ENCODE measurements at places on chromosomes 5 and 9.

GRCh38 chr5:14249258-14250082, 106.3 kb downstream of the TRIO start:
- no peak for DNase-seq

GRCh38 chr9:98087420-98088354, 31.2 kb downstream of the NANS start:
- DNase-seq: no peak

DNA sequence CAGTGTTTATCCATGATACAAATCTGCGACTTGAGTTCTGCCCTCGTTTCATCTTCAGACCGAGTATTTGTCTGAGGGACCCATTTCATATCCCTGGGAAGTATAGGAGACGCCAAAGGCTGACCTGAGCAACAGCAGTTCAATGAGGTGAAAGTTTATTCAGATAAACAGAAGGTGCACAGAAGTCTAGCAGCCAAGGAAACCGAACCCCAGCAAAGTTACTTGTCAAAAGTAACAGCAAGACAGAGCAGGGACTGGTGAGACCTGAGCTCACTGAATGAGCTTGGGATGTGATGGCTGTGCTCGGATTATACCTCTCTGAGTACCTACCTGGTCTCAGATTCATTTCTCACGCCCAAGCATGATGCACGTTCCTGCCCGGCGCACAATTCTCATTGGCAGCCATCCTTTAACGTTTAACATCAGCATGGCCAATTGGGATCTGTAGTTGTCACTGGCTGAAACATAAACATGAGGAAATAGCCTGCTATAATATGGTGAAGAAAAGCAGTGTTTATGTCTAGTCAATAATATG, 599 bp downstream of the LYRM7 start:
- DNase-seq: peak; percentile 51

DNA sequence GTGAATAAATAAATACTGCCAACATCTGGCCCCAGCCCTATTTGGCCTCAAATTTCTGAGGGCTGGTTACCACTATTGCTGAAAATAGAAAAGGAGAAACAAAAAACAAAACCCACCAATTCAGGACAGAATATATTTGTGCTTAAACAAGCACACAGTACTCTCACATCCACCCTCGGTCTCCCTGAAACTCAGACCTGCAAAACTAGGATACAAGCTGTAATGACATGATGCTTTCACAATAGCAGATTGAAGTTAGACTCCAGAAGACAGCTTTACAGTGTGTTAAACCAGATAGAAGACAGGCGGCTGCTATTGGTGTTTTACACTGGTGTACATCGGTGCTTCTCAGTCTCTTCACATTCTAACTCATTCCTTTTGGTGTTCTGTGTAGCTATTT, 214.9 kb upstream of the DMRT1 start:
- DNase-seq: no peak

DNA sequence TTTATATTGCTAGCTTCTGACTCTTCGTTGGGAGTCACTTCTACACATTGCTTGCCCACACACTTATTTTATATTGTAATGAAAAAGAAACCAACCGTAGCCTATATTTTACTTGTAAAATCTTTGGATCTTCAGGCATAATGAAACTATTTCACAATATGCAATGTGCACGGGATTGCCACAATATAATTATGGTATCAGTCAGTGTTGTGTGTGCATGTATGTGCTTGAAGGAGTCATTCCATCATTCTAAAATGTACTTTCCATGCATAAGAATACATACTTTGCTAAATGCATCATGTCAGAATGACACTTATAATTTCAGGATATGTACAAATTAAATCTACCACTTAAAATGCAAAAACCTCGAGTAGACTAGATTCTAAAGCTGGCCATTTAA, 64.0 kb upstream of the TLE4 start:
- DNase-seq: no peak

DNA sequence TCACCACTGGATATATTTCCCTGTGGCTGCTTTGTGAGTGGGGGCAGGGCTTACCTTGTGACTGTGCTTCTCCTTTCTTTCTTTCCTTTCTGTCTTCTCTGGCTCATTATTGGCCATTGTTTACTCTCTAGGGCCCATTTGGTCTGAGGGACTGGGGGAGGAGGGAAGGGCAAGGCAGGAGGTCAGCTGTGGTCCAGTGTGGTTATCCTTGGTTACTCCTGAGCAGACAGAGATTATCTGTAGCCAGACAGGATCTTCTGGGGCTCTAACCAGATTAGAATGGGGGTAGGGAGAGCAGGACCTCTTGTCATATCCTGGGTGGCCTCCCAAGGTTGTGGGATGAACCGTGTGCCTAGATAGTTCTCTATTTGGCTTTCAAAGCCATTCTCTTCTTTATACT, 71.2 kb downstream of the ANKRD55 start:
- DNase-seq: no peak

DNA sequence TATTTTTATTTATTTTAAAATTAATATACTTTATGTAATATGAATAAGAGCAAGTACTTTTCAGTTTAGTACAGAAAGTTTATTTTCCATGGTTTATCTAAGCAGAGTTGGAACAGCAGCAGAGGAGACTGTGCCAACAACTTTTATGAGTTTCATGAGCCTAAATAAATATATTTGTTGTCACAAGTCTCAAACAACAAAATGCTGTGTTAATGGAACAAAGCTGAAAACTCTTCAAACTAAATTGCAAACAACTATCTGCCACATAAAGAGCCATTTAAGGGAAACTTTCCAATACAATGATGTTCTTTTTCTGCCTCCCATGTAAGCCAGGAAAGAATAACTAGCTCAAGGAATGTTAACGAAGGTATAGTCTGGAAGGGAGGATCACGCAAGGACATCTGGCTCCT, 96.1 kb downstream of the FBN2 start:
- no peak for DNase-seq

DNA sequence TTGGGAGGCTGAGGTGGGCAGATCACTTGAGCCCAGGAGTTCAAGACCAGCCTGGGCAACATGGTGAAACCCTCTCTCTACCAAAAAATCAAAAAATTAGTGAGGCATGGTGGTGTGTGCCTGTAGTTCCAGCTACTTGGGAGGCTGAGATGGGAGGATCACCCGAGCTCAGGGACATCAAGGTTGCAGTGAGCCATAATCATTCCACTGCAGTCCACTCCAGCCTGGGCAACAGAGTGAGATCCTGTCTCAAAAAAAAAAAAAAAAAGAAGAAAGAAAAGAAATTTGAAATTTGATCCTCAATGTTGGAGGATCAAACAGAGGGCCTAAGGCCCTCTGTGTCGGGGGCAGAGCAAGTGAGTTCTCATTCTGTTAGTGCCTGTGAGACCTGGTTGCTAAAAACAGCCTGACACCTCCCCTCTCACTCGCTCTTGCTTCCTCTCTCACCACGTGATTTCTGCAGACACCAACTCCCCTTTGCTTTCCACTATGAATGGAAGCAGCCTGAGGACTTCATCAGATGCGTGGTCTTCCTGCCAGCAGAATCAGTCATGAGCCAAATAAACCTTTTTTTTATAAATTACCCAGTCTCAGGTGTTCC, 8.4 kb upstream of the GOLPH3 start:
- DNase-seq: peak; percentile 35

DNA sequence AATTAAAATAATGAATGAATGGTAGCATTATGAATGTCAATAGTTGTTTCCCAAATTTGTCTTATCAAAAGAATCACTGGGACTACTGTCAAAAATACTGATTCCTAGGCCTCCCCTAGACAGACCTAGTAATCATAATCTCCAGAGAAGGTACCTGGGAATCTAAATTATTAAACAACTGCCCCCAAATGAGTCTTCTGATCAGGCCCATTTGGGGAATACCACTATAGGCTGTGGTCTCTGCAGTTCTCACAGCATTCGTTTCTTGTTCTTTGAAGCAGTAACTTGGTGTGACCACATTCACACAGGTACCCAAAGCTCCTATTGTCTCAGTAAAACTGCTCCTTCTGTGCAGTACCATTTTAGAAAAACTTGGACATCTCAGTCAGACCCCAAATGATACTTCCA, 230.9 kb downstream of the PIK3R1 start:
- DNase-seq: no peak

- DNase-seq: peak; percentile 27
These were observed 72.0 kb downstream of the ANKRD33B start for GRCh38 chr5:10635867-10636350.

GRCh38 chr9:35168963-35169362, 7.2 kb downstream of the UNC13B start:
- DNase-seq: no peak

- DNase-seq: no peak
These were observed 147.0 kb upstream of the ZNF366 start for GRCh38 chr5:72654231-72654630.

- DNase-seq: no peak
These were observed 316.8 kb downstream of the NDUFS4 start for GRCh38 chr5:53877243-53877642.

DNA sequence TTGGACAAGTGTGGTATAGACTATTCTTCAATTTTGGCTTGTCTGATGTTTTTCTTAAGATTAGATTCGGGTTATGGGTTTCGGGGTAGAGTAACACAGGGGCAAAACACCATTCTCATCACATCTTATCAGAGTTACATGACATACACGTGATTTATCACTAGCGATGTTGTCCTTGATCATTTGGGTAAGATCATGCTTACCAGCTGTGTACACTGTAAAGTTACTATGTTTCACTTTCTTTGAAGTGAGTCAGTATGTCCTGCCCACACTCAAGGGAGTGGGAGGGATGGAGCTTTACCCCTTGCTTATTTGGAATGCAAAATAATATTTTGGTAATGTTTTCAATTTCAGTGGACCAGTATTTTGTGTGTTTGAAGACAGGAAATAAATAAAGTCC, 101.8 kb upstream of the TAF11L2 start:
- DNase-seq: no peak

GRCh38 chr9:85994191-85994590, 53.2 kb downstream of the NAA35 start:
- DNase-seq: no peak

- no peak for DNase-seq
These were observed 18.4 kb upstream of the IQGAP2 start for GRCh38 chr5:76384705-76385104.

- no peak for DNase-seq
These were observed 15.5 kb downstream of the CSF1R start for GRCh38 chr5:150070821-150071220.
